ENCODE measurements at places on chromosomes 2 and 18.

GRCh38 chr2:201452058-201452921 is 750 bp downstream of the STRADB start:
- H3K36me3 ChIP-seq, result no peaks in the 10 kb centered on the region
- peak overlapping the region; percentile 71 for H3K27ac ChIP-seq
- H3K4me3 ChIP-seq, result peak overlapping the region; percentile 89
- no peak for DNase-seq

DNA sequence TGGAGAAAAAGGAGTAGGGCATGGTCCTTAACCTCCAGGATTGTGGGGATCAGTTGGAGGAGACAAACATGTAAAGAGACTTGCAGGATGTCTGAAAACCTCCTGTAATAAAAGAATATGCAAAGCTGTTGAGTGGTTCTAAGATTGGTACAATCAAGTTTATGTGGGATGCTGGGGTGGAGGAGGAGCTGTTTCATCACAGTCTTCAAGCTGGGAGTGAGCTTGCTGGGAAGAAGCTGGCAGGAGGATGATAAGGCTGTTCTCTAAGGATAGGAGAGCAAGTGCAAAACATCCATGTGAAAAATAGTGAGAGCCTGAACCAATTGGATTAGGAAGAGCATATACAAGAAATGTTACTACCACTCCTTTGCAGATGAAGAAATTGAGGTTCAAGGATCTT is 161.9 kb upstream of the CRIM1 start:
- no peak overlapping the region for H3K4me3 ChIP-seq
- no peak for DNase-seq
- no peak overlapping the region for H3K27ac ChIP-seq

DNA sequence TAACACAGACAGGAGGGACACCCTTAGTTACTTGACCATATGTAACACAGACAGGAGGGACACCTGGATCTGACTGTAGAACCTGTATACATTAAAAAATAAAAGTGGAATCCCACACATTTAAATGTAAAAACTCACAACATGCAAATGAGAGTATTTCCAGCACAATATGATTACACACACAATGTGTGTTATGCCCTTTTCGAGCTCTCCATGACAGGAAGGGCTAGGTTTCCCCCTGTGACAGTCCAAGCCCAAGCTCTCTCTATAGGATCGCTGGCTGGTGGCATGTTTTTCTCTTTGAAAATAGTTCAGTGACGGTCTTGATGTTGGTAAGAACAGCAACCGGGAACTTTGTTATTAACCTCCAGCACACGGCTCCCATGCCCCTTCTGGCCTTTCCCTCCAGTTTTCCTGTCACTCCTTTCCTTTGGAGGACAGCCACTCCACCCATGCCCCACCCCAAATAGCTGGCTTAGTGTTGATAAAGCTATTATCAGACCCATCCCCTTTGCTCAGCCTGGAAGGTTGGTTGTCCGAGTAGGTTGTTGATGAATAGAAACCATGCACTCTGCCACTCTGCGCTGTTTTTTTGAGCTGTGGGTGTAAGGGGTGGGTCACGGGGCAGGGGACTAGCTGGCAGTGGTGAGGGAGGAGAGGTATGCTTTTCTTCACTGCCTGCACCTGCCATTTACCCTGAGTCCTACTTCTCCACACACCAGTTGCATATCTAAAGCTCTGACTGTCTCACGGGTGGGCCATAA is 2.7 kb downstream of the RASGRP3 start:
- H3K4me1 ChIP-seq, result peaks cover 5% of the 10 kb centered on the region
- no peaks in the 10 kb centered on the region for H3K27me3 ChIP-seq
- DNase-seq, result no peak
- no peaks in the 10 kb centered on the region for H3K36me3 ChIP-seq
- no peak overlapping the region for H3K27ac ChIP-seq
- no peak overlapping the region for H3K4me3 ChIP-seq

GRCh38 chr2:163556511-163556910 is 179.3 kb downstream of the FIGN start:
- no peak for DNase-seq
- H3K4me1 ChIP-seq, result peaks cover 3% of the 10 kb centered on the region
- H3K27ac ChIP-seq, result no peak overlapping the region
- H3K36me3 ChIP-seq, result no peaks in the 10 kb centered on the region
- no peaks in the 10 kb centered on the region for H3K27me3 ChIP-seq

- no peaks in the 10 kb centered on the region for H3K4me1 ChIP-seq
- no peak for DNase-seq
- H3K27me3 ChIP-seq, result no peaks in the 10 kb centered on the region
- no peak overlapping the region for H3K4me3 ChIP-seq
- no peaks in the 10 kb centered on the region for H3K36me3 ChIP-seq
Measured at GRCh38 chr2:7517088-7517487, 599.9 kb downstream of the RNF144A start.

DNA sequence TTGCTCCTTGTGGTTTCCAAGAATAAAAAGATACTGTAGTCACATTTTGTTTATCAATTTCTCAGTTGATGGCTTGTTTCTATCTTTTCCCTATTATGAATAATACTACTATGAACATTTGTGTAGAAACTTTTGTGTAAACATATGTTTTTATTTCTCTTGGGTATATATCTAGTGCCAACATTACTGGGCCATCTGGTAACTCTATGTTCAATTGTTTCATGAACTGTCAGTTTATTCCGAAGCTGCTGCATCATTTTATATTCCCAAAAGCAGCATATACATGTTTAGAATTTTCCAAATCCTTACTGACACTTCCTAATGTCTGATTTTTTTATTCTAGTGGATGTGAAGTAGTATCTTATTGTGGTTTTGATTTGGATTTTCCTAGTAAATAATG is 737.6 kb upstream of the TMEFF2 start:
- DNase-seq, result no peak
- no peaks in the 10 kb centered on the region for H3K4me1 ChIP-seq
- H3K27me3 ChIP-seq, result no peaks in the 10 kb centered on the region
- no peak overlapping the region for H3K4me3 ChIP-seq
- H3K27ac ChIP-seq, result no peak overlapping the region
- no peaks in the 10 kb centered on the region for H3K36me3 ChIP-seq

GRCh38 chr2:48728295-48728694 is 27.2 kb downstream of the LHCGR start:
- H3K27ac ChIP-seq, result no peak overlapping the region
- H3K4me3 ChIP-seq, result no peak overlapping the region
- no peaks in the 10 kb centered on the region for H3K27me3 ChIP-seq
- H3K4me1 ChIP-seq, result peaks cover 9% of the 10 kb centered on the region

DNA sequence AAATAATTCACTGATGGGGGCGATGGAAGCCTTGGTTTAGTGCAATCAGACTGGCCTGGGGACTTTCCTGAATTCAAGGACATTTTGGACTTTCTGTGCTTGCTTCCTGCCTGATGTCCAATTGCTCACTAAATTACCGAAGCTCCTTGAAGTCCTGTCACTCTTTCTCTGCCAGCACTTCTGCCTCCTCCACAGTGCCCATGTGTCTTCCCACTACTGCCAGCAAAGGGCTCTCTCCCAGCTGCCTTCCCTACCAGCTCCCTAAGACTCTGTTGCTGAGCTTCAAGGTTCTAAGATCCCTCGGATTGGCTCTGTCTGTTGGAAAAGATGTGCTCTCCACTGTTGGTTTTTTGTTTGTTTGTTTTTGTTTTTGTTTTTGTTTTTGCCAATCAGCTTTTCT is 158.1 kb downstream of the MTCL1 start:
- no peak overlapping the region for H3K4me3 ChIP-seq
- no peak for DNase-seq
- no peaks in the 10 kb centered on the region for H3K4me1 ChIP-seq
- H3K36me3 ChIP-seq, result no peaks in the 10 kb centered on the region
- no peak overlapping the region for H3K27ac ChIP-seq

DNA sequence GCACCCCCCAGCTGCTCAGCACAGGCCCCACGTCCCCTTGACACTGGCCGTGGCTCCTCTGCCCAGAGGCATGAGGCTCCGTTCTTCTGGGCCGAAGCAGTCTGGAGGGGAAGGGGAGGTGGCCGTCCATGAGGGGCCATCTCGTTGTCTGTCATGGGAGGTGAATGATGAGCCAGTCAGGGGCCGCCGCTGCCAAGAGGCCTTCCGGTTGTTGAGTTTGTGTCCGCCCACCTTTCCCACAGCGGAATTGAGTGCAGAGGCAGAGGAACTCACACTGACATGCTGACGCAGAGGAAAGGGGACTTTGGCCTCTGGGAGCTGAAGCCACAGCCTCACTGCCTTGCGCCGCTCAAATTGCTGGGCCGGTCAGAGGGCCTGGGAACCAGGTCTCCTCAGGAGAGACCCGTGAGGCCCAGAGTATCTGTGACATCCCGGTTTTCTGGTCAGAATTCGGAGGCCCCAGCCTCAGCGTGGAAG is 268.4 kb downstream of the ATAD2B start:
- no peaks in the 10 kb centered on the region for H3K27me3 ChIP-seq
- H3K4me1 ChIP-seq, result no peaks in the 10 kb centered on the region
- DNase-seq, result no peak
- H3K36me3 ChIP-seq, result no peaks in the 10 kb centered on the region
- no peak overlapping the region for H3K4me3 ChIP-seq

DNA sequence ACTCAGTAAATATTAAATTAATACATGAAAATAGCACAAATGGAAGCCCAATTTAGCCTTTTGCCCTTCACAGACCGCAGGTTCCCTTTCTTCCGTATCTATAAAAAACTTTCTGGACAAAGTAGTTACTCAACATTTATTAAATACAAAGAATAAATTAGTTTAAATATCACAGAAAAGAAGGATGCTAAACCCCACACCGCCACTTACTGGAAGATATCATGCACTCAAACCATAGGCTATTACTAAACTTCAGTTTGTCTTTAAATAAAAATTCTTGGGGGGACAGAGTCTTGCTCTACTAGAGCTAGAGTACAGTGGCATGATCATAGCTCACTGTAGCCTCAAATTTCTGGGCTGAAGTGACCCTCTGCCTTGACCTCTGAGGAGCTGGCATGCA is 120.7 kb upstream of the FHL2 start:
- no peaks in the 10 kb centered on the region for H3K36me3 ChIP-seq
- no peaks in the 10 kb centered on the region for H3K27me3 ChIP-seq
- DNase-seq, result no peak
- no peaks in the 10 kb centered on the region for H3K4me1 ChIP-seq
- H3K4me3 ChIP-seq, result no peak overlapping the region
- H3K27ac ChIP-seq, result no peak overlapping the region

GRCh38 chr18:64692826-64693225 is 543.9 kb upstream of the LINC00305 start:
- H3K4me3 ChIP-seq, result no peak overlapping the region
- H3K36me3 ChIP-seq, result no peaks in the 10 kb centered on the region
- H3K27ac ChIP-seq, result no peak overlapping the region
- no peaks in the 10 kb centered on the region for H3K27me3 ChIP-seq
- DNase-seq, result no peak

GRCh38 chr2:127512362-127512761 is 13.9 kb downstream of the IWS1 start:
- no peaks in the 10 kb centered on the region for H3K36me3 ChIP-seq
- H3K4me1 ChIP-seq, result peaks cover 7% of the 10 kb centered on the region

GRCh38 chr2:65296971-65297370 is 69.3 kb downstream of the ACTR2 start:
- no peak overlapping the region for H3K27ac ChIP-seq
- H3K36me3 ChIP-seq, result no peaks in the 10 kb centered on the region
- H3K27me3 ChIP-seq, result no peaks in the 10 kb centered on the region
- no peak overlapping the region for H3K4me3 ChIP-seq
- H3K4me1 ChIP-seq, result peaks cover 6% of the 10 kb centered on the region
- no peak for DNase-seq

- H3K4me1 ChIP-seq, result peaks cover 3% of the 10 kb centered on the region
- DNase-seq, result no peak
Measured at GRCh38 chr18:34709104-34709503, 994 bp upstream of the DTNA start.

DNA sequence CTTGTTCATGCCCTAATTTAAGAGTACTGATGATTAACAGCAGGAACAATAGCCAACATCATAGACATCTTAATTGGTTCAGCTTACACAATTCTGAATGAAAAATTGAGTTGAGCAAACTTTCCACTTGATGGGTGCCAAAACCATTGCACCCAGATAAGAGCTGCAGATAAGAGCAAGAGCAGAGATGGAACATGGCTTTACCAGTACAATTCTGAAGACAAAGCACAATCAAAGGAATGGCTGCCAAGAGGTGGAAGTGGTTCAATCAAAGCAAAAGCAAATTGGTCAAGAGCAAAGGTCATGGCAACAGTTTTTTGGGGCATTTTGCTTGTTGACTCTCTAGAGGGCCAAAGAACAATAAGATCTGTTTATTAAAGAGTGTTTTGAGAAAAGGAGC is 65.6 kb upstream of the ATP5MC3 start:
- no peak overlapping the region for H3K27ac ChIP-seq
- no peaks in the 10 kb centered on the region for H3K27me3 ChIP-seq
- no peaks in the 10 kb centered on the region for H3K4me1 ChIP-seq
- no peak overlapping the region for H3K4me3 ChIP-seq
- DNase-seq, result no peak
- no peaks in the 10 kb centered on the region for H3K36me3 ChIP-seq

DNA sequence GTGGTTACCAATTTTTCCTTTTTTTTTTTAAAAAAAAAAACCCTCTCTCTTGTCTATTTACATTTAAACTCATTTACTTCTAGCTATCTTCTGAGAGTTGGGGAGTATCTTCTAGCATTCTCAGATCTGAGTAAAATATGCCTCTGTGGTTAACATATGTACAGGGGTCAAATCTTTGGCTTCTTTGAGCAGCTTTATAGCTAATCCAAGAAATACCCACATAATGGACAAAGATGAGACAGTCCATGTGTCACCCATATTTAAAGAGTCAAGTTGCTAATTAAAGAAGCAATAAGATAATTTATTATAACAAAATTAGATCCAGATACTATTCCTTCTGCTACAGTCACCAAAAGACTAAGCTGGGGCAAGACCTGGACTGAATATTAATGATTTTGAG is 139.0 kb upstream of the HNRNPA3 start:
- no peaks in the 10 kb centered on the region for H3K4me1 ChIP-seq
- no peak overlapping the region for H3K27ac ChIP-seq
- DNase-seq, result no peak
- H3K4me3 ChIP-seq, result no peak overlapping the region

Data from aorta (tissue), 5 donors.